Fibroblast of the conjunctiva (primary cell): ENCODE measurements at places on chromosomes 4 and X.

- DNase-seq: no peak
Measured at GRCh38 chrX:127888767-127889166, 163.4 kb downstream of the ACTRT1 start.

GRCh38 chr4:74539044-74539790 lies 94.3 kb downstream of the AREG start:
- no peak for DNase-seq

GRCh38 chrX:20477836-20478524 lies 211.3 kb upstream of the RPS6KA3 start:
- DNase-seq: no peak

DNA sequence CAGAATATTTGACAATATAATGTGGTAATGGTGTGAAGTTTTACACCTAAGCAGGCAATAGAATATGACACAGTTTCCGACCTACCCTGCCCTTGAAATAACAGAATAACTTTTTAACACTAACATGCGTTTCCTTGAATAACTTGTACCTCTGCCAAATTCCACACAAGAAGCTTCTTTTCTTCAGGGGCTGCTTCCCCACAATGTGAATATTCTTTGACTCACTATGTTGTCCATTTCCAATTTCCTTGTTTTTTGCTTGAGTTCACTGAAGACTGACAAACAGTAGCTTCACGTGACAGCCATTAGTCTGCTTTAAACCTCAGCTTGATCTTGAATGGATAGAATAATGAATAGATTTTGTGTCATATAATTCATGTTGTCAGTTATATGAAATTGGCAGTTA lies 14.3 kb downstream of the SHROOM3 start:
- DNase-seq: no peak

GRCh38 chr4:8176547-8177399 lies 18.2 kb upstream of the ABLIM2 start:
- DNase-seq: peak; percentile 39

- DNase-seq: no peak
Measured at GRCh38 chr4:138049355-138049754, 192.8 kb downstream of the SLC7A11 start.

DNA sequence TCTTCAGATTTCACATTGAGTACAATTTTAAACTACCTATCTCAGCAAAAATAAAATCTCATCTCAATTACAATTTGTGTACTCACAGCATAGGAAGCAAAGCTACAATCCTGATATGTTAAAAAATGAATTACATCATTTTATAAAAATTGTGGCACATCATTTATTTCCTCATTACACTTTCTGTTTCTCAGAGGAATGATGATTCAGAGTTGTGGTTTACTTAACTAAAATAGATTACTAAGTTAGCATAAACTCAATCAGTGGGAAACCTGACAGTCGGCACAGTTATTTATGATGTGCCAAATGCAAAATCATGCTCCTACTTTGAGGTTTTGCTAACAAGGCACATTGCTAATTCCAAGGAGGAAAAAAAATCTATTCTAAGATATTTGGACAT lies 325.0 kb downstream of the FBXO8 start:
- no peak for DNase-seq

DNA sequence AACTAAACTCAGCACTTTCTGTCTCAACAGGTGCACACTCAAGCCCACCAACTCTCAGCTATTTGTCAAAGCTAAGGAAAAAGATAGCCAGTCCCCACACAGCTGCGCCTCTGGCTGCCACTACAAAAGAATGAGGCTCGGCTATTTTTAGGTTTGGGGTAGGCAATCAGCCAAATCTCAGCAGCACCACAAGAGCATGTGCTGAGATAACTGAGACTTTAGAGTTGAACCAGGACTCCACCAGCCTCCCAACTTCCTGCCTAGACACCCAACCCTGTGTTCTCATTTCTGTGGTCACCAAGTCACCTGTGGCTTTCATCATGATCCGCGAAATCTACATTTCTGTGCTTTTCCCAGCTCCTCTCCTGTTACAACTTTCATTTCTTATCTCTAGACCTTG lies 28.0 kb downstream of the DMD start:
- peak; percentile 4 for DNase-seq

DNA sequence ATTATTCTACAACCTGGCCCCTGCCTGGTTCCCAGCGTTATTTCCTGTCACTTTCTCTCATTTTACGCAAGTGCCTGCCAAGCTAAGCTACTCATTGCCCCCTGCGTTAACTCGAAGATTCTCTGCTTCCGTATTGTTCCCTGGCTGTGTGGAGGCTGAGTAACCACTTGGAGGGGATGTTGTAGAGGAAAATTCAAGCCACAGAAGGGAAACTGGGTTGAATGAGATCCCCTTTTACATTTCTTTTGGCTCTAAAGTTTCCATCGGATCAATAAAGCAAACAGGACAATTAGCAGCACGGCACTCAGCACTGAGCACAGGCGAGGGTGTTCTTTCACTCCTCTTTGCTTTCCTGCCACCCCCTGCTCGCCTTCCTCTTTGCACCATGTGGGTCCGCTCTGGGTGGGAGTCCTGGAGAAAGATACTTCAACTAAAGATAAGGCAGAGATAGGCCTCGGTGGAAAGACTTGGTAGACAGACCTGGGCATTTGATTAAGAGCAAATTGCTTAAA lies 4.2 kb upstream of the TMSB4X start:
- no peak for DNase-seq

DNA sequence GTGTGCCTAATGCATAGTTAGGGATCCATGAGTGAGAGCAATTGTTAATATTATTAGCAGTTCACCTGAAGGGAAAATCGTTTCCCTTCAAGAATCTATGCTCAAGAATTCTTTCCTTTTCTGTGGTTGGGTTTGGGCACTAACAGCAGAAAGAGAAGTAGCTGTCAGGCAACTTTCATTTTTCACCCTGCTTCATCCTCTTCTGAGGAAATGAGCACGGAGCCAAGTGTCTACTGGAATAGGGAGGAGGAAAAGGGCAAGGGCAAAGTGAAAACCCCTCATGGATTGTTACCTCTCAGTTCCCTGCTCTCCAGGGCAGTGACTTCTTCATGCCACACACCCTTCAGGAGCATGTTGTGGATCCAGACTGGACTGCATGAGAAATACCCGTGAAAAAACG lies 2.6 kb upstream of the HPGDS start:
- no peak for DNase-seq
